Colonic mucosa (tissue), 4 donors: ENCODE measurements at places on chromosomes 2 and 18. TPM values are rescaled to one million over a fixed set of nuclear protein-coding genes. Genes with fewer than 3 reads are reported as not detected.

SERPINB3 gene
- total RNA-seq = not detected

STARD6 gene
- total RNA-seq = not detected

LYPD6B gene
- 2.6 TPM for total RNA-seq

UGT1A7 gene
- 3.1 TPM for total RNA-seq

DNA sequence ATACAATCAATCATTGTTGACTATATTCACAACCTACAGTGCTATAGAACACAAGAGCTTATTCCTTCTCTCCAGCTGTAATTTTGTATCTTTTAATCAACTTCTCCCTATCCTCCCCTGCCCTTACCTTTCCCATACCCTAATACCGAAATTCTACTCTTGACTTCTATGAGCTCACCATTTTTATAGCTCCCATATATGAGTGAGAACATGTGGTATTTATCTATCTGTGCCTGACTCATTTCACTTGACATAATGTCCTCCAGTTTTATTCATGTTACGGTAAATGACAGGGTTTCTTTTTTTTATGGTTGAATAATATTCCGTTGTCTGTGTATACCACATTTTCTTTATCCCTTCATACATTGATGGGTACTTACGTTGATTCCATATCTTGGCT is 2.6 kb downstream of the MROH2A start:
- no peak for DNase-seq

DNA sequence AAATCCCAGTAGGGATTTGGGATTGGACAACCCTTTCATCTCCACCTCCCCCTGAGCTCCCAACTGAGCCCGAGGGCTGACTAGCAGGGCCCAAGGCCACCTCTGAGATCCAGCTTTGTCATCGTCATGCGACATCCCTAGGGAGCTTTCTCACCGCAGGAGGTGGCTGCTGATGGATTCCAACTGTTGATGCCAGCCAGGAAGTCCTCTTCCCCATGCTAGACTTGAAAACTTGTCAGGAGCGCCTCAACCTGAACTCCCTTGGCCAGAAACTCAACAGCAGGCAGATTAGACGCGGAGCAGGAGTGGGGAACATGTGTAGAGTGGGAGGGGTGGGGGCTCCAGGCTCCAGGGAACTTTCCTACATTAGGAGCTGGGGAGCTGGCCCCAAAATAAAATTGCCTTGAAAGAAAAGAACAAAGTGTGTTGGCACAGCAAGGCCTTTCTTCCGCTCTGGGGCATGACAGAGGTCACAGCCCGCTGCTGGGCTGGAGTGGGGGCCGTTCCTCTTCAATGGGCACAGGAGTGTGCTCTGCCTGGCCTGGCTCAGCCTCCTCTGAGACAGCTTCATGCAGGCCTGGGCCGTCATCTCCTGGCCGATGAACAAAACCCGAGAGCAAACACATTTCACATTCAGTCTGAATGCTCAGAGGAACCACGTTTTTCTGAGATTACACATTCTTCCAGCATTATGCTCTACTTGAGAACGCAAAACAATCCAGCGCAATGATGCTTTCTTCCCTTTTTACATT is 34.5 kb downstream of the EMILIN2 start:
- DNase-seq = no peak

DNA sequence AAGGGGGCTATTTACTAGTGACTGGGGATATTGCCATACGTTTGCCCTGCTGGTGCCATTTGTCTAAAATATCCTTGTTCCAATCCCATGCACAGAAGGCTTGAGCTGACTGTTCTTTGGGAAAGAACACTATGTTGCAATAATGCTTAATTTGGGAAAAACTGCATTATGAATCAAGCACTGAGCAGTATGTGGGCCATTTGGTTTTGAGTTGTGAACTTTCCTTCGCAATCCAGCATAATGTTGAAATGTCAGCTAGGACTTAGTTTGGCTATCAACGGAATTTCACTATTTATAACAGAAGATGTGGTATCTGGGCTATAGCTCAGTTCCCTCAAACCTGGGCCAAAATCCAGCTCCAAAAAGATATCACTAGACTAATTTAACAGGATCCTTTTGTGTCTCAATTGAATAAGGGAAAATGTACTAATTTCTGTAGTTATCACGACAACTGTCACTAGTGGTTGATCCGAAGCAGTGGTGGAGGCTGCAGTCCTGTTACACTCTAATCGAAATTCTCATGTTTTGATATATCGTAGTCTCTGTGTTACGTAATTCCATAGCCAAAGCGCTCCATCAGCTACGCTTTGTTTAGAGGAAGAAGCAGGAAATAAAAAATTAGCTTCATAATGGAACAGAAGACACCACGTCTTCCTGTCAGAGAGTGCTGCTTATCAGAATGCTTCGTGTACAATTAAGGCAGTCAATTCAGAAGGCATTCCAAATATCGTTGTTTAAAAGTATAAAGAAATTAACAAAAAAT is 686.8 kb upstream of the SALL3 start:
- no peak for DNase-seq

DNA sequence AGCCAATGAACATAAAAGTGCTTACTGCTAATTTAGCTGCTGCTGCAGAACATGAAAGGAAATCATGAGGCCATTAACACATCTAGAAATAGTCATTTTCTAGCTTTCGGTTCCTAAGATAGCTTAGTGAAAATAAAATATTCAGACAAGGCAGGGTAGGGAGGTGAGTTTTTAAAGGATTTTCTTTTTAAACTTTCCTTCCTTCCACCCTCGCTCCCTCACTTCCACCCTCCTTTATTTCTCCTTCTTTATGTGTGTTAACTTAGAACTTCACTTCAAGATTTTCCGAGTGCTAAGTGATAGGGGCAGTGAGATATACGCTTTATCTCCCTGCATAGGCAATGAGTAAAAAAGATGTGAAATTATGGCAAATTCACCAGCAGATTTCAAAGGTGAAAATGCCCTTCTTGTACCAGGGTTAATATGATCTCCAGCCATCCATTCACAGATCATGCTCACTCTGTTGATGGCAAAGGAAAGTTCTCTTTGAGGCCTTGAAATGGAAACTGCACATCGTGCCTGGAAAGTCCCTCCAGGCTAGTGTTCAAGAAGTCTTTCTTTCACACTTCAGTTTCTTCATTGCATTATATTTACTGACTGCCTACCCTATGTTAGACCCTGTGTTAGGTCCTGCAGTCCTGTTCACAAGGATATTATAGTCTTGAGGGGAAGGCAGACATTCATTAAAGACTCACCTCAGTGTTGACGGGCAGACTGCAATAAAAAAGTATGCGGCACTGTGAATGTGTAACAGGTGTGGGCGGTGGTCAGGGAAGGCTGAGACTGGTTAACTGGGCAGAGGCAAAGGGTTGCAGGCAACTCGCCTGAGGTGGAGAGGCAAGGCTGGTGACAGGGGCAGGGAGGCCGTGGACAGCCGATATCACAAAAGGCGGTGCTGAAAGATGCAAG is 200.8 kb downstream of the PLCL1 start:
- no peak for DNase-seq

GRCh38 chr18:76847916-76848315 is 25.6 kb downstream of the ZNF236 start:
- no peak for DNase-seq

DNA sequence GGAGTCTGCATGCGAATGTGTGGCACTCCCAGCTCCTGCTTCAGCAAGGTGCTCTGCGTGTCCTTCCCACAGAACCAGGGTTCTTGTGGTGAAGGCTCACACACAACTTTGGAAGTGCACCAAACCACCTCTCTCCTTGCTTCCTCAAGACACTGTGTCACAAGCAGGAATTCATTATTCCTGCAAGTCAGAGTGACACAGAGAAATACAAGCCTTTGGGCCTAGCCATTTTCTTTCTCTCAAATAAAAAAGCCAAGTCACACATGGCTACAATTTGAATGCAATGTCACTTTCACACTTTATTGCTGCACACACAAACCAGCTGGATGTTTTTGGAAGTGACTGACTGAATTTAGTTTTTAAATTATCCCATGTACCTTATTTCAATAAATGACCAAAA is 30.1 kb upstream of the THOC1 start:
- no peak for DNase-seq

DNA sequence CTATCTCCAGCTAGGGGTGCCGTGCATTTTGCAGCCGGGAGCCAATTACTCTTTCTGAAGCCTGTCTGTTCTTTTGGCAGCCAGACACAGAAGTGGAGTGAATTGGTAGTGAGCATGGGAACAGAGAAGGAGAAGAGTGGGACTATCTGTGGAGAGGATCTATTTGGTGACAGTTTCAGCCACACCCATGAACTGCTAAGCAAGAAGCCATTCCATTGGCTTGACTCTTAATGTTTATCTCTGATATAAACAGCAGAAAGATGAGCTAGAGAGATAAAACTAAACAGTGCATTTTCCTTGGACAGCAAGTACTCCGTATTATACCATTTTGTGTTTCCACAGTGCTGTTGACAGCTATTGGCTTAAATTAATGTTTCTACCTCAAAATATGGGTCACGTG is 259.6 kb upstream of the THUMPD2 start:
- DNase-seq = no peak
